ENCODE measurements at places on chromosomes 4 and X.

- DNase-seq: no peak
Observed at GRCh38 chr4:28973587-28974350, 1746.4 kb upstream of the PCDH7 start.

DNA sequence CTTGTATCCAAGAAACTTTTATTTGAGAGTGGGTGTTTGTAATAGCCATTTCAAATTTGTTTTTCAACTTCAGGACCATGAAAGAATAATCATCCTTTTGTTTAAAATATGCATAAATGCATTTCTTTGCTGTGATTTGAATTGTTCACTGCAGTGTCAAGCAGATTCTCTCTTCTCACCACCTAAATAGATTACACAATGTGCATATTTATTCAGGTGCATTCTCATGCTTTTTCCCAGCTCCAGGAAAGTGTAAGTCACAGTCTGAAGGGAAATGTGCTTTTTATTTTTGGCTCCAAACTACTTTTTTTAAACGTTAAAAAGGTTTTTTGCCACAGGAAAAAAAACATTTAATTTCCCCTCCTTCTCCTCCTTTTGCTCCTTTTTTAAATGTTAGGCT, 17.5 kb downstream of the C4orf33 start:
- no peak for DNase-seq

DNA sequence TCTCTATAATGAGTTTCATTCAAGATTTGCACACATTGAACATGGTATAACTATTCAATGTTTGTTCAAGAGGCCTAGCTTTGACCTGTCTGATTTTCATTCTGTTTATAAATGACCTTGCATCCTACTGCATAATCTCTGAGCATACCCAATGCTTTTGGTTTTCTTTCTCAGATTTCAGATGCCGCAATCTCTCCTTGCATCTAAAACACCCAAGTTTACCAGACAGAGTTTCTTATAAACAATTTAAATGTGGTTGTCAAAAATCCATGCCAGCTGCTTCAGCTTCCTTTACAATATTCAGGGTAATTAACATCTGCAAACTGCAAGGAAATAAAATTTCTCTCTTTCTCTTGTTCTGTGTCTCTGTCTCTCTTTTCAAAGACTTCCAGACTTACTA, 123.0 kb upstream of the PCDH18 start:
- DNase-seq: no peak

- DNase-seq: no peak
Observed at GRCh38 chrX:55129361-55129760, 40.5 kb downstream of the PAGE2 start.

DNA sequence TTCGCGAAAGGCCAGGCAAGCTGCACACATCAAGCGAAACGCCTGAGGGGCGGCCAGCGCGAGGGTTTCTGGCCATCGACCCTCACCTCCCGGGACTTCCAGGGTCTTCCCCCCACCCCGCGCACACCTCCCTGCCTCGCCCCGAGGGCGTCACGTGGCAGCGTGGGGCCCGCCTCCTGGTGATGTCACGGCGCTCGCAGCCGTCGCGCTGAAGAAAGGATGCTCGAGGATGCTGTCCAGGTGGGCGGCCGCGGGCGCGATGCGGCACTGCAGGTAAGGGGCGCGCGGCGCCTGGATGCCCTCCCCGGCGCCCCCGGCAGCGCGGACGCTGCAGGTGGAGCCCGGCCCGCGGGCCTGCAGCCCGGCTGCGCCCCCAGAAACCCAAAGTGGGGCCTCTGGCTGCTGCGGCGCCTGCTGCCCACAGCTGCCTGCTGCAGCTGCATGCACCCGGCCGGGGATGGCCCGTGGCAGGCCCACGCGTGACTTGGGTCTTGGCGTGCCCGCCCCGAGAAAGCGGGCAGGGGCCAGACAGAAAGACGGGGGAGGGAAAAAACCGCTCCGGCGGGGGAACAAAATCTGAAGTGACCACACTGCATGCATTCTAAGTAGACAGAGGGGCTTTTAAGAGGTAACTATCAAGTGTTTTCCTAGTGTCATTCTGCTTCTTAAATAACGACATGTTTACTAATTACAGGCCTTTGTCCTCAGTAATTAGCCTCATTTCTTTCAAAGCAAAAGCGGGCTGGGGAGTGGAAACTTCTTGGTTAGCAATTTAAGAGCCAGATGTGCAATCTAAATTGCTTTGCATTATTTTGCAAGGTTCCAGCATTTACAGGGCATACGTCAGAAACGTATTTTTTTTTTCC, 1.7 kb downstream of the CLCN4 start:
- DNase-seq: no peak

DNA sequence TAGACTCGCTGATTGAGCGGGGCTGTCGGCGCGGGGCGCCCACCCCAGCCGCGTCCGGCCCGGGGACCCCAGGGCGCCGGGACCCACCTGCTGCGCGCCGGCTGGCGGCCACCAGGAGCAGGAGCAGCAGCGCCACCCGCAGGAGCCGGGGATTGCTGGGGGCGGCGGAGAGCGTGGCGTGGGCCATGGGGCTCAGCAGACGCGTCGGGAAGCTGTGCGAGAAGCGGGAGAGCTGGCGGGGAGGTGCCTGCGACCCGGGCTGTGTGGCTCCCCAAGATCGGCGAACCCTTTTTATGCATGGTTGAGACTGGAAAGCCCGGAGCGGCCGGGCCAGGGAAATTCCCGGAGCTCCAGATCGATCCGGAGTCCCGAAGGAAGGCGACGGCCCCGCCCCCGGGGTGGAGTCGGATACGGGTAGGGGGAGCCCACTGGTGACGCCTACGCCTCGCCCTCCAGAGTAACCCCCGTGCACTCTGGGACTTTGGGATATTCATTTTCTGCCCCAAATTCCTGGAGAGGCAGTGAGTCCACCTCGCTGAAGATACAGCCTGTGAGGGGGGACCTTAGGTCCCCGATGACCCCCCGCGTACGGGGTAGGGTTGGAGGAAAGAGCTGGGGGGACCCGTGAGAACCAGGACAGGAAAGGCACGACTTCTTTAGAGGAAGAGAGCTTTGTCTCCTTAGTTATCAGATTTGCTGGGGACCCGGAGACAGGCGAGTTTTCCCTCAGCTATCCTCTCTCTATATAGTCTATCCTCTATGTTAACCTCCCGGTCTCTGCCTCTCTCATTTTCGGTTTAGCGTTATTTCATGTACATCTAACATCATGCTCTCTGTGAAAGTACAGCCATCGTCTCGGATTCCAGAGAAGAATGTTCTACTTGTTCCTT, at the start of gene CXCL3:
TSS of gene CXCL3 (minus strand) at position 265 of the 890 bp plus-strand sequence. CDS start at position 187, 78 bp downstream.
- DNase-seq: no peak

DNA sequence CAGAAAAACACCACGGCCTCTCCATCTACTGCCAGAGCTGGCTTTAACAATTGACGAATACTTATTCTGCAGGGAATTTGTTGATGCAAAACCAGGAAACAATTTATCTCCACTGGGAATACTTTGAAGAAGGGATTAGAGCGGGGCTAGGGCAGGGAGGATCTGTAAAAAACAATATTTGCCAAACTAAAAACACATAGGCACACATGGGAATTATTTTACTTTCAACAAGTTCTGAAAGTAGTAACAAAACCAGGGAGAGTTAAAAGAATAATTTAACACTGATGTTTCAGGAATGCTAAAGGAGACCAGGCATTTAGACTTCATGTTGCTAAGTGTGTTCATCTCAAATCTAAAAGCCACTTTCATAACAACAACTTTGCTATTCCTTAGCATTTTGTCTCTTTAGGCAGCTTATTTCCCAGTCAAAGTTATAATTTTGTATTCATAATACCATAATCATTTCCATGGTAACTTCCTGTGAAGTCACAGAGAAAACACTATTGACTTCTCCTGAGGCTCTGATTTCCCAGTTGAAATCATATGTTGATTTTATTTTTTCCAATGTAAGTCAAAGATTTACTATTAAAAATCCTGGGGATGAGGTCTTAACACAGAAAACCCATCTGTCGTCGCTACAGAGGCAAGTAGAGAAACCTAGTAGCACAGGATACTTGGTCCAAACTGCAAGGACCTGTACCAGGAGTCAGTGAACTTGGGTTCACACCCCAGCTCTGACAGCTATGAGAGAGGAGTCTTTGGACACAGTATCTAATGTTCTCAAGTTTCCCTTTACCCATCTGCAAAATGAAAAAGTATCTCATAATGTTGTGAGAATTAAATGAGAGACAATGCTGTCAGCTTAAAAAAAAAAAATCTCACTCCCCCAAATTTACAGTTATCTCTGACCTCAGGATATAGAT, 69.3 kb downstream of the SH3RF1 start:
- no peak for DNase-seq

GRCh38 chr4:123976285-123976684, 579.7 kb downstream of the SPRY1 start:
- no peak for DNase-seq

DNA sequence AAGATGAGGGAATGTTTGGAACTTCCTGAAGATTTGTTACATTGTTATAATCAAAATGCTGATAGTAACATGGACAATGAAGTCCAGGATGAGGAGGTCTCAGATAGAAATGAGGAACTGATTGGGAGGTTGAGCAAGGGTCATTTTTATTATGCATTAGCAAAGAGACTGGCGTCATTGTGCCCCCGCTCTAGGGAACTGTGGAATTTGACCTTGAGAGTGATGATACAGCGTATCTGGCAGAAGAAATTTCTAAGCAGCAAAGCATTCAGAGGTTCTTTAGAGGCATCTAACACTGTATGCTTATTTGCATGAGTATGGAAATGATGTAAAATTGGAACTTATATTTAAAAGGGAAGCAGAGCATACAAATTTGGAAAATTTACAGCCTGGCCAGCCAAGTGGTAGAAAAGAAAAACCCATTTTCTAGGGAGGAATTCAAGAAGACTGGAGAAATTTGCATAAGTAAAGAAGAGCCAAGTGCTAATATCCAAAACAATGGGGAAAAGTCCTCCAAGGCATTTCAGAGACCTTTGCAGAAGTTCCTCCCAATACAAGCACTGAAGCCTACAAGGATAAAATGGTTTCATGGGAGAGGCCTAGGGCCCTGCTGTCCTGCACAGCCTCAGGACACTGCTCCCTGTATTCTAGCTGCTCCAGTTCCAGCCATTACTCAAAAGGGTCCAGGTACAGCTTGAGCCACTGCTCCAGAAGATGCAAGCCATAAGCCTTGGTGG, 483.0 kb upstream of the NDST4 start:
- DNase-seq: no peak

DNA sequence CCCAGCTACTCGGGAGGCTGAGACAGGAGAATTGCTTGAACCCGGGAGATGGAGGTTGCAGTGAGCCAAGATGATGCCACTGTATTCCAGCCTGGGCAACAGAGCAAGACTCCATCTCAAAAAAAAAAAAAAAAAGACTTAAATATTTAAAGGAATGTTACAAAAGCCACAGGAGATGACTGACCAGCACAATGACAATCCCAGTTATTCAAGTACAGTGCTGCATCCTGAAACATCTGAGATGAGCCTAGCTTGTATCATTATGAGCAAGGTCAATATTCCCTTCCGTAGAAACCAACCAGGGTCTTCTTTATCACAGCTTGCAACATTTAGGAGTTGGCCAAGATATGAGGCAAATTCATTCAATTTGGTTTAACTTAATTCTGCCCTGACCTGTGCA, 38.6 kb downstream of the LNX1 start:
- no peak for DNase-seq

GRCh38 chrX:26873736-26874135, 589.4 kb downstream of the PPP4R3C start:
- no peak for DNase-seq

DNA sequence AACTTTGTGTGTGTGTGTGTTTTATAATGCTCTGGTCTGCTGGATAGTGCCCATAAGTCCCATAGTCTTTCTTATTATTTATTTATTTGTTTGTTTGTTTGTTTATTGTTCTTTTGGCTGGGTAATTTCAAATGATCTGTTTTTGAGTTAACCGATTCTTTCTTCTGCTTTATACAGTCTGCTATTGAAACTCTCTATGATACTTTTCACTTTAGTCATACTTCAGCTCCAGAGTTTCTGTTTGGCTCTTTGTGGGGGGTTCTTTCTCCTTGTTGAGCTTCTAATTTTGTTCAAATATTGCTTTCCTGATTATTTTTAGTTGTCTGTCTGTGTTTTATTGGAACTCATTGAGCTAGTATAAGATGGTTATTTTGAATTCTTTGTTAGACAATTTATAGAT, 10.0 kb downstream of the CXCL3 start:
- no peak for DNase-seq

DNA sequence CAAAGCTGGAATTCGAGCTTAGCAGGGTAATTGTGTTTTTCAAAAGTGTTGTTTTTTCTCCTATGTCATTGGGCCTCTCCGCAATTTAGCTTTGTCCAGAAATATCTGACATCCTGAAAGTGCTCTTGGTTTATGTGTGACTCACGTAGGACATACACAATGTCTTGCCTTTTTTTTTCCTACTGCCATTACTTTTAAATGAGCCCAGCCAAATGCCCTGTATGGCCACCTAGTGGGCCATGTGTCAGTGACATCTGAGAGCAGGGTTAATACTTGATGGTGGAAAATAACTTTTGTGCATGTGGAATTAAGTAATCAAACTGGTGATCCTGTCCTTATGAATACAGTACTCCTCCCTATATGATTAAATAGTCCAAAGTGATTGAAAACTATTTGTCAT, 1411.1 kb upstream of the TENM3 start:
- no peak for DNase-seq

DNA sequence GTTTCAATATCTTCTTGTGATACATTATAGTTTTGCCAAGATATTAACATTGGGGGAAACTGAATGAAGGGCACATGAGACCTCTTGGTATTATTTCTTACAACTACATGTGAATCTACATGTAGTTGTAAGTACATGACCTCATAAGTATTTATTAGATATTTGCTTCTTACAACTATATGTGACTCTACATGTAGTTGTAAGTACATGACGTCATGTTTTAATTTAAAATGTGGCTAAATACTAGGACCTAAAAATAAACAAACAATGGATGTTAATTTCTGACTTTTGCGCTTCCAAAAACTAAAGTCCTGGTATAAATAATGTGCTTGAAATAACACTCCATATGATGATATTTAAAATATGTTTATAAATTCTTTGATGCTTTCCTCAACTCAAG, 190.2 kb downstream of the CBLL2 start:
- DNase-seq: no peak

- DNase-seq: peak; percentile 25
Observed at GRCh38 chrX:135086197-135086854, 34.0 kb downstream of the ETDB start.

GRCh38 chr4:90226734-90227133, 99.5 kb downstream of the CCSER1 start:
- DNase-seq: no peak

DNA sequence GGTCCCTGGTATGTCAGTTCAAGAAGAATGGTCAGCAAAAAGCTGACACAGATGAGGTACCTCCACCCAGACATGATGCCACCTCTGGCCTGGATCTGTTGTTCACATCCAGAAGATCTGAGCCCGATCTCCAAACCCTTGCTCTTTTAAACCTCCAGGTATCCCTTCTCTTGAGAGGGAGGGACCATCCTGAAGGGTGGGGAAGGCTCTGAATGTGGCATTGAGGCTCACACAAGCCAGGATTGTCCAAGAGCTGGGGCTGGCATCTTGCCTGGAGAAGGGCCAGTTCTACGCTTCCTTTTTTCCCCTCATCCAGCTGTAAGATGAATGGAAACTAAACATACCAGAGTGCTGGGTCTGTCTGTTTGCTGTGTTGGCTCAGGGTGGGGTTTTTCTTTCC, at the start of gene ITIH6:
TSS of gene ITIH6 (minus strand) at position 119 of the 400 bp plus-strand sequence. CDS start at position 74, 45 bp downstream.
- no peak for DNase-seq
